Stimulated activated CD8-positive, alpha-beta memory T cell treated with anti-CD3 and anti-CD28 coated beads, Interleukin-15, amount 100 ng/mL, for 4 hours (primary cell): ENCODE measurements at places on chromosomes 2 and 18.

DNA sequence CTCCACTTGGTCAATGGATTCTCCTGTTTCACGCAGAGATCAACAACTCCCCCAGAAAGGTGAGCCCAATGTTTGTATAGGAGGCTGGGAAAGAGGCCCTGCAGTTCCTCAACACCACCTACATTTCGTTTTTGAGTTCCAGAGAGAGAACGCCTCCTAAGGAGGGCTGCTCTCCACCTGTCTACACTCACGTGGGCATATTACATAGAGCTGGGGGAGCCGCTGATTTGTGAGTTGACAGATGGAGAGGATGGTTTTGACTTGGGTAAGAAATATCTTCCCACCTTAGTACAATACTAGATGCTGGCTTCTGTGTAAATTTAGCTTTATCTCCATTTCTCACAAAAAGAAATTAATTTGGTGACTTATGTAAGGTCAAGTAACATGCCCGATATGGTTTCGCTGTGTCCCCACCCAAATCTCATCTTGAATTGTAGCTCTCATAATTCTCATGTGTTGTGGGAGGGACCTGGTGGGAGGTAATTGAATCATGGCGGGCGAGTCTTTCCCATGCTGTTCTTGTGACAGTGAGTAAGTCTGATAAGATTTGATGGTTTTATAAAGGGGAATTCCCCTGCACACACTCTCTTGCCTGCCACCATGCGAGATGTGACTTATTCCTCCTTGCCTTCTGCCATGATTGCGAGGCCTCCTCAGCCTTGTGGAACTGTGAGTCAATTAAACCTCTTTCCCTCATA, 274.5 kb upstream of the PXDN start:
- no peak for DNase-seq

GRCh38 chr2:135948642-135949355, 36.6 kb downstream of the DARS1 start:
- no peak for DNase-seq

DNA sequence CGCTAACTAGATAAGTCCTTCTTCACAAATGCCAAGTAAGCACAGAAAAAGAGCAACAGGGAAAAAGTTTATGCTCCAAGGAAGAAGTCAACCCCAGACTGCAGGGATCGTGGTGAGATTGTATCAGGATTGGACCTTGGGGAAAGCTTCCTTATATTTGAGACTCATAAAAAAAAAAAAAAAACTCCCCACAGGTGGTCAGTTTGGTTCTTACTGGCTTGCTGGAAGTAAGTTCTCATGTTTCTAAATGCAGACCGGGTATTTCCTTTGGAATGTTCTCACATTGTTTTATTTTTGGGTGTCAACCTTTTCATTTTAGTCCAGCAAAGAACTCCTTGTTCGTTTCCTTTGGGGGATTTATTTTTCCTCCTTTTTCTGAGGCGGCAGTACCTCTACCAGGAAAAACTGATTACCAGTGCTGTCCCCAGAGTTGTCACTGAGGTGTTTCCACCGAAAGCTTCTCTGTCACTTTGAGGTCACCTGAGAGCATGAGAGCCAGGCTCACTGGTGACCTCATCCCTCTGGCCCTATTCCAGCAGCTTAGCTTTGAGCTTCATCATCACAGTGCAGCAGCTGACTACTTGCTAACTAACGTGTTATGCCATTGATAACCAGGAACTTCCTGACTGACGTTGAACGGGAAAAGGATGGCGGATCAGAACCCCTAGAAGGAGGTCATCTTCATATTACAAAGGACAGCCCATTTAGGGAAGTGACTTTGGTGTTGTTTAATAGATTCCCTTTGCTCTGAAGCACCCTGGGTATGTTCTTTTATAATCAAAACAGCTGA, 16.8 kb upstream of the ATP8B1 start:
- no peak for DNase-seq

GRCh38 chr2:8436585-8436984, 245.3 kb upstream of the ID2 start:
- DNase-seq, result no peak

DNA sequence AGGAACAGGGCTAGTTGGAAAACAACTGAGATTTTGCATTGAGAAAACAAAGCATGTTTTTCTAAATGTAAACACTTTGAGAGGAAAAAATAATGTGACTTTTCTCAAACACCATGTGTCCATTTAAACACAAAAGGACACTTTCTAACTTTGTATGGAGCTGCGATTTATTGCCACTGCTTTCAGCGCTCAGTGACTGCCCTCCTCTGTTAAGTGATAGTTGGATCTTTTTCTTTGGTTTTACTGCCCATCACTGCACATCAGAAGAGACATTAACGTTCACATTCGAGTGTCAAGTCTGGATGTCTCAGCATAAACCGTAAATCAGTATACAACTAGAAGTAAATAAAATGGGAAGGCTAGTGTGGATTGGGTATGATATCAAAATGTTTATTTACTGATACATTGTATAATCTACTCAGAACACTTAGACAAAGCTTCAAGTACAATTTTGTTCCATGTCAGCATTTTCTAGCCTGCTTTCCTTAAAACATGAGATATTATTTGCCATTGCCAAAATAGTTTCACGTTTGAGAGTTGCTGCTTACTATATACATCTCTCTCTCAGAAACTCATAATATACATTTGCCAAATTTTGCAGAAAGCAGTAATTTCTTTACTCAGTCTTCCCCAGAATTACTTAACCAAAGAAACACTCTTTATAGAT, 237.6 kb downstream of the IKZF2 start:
- no peak for DNase-seq

DNA sequence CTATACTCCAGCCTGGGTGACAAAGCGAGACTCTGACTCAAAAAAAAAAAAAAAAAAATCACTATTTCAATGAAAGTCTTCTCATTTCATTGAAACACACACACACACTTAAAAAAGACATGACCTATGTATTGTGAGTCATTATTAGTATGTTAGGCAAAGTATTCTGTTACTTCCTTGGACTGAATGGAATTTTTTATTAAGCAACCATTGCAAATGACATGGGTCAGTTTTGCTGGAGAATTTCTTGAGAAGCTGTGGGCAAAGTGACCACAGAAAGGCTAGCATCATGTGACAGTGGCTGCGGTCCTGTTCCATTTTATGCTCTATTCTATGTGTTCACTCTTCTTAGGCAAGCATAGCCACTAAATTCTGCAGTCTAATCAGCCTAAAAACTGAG, 695.7 kb downstream of the TDRD15 start:
- DNase-seq, result no peak

GRCh38 chr18:24248359-24248758, 109.5 kb downstream of the CABYR start:
- DNase-seq, result no peak

- DNase-seq, result no peak
These were observed 761.4 kb upstream of the KLHL29 start for GRCh38 chr2:22623620-22624019.

DNA sequence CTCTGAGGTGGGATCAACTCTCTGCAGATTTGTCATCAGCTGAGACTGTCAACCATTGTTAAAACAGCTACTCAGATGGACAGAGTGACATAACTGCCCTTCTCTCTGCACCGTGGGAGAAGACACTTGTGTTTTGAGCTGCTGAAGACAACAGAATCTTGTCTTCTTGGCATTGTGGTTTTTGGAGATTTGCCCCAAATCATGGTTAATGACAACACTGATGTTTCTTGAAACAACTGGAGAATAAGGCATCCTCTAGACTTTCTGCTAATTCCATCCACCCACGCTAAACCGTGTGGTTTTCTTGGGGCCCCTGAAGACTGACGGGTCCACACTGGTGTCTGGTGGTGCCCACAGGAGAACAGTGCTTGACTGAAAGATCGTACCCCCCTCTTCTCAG, 39.5 kb downstream of the SH3BP4 start:
- DNase-seq, result no peak

DNA sequence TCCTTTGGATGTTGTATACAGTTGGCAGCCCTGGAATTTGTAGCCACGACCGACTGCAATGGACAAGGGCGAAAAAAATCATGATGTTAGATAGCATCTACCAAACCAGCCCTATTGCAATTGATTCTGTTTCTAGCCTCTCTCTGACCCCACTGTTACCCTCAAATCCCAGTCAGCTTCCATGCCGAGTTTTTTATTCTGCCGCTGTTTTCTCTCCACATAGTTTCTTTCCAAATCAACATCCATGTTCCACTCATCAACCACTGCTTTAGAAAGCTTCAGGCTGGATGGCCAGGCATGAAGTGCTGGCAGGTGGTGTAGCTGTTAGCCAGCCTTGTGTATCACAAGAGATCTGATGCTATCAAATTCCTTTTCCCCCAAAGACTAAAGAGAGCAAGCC, 272.8 kb downstream of the FIGN start:
- DNase-seq, result no peak

- no peak for DNase-seq
These were observed 50.7 kb upstream of the ARL5A start for GRCh38 chr2:151878655-151879563.

DNA sequence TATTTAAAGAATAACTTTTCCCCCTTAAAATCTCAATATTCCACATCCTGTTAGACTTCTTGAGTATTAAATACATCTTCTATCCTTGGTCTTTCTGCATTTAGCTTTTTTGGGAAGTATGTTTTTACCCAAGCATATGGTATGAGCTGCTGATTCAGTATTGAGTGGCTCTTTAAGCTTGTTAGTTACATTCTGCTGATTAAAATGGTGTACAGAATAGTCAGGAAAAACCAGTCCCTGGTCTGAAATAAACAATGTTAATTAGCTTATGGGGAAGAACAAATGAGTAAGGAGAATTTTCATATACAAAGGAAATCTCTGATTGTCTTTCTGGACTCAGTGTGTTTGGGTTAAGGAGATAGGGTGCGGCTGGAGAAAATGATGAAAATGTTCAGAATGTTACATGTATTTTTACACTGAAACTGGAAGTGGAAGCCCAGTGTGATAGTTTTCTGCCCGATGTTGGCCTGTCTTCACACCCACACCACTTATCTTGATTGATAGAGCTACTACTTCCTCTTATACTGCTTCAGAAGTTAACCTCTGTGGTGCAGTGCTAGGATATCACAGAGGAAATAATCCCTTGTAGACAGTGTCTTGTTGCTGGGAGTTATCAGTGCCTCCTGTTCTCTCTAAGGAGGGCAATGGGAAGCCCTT, 84.0 kb downstream of the MSH2 start:
- no peak for DNase-seq
